ENCODE measurements at places on chromosomes 5 and 9. TPM values are rescaled to one million over a fixed set of nuclear protein-coding genes. Genes with fewer than 3 reads are reported as not detected.

Gene CCL27
- not detected for total RNA-seq

Gene MZB1
- not detected for total RNA-seq

- H3K36me3 ChIP-seq: peaks cover 21% of the 10 kb centered on the region
- H3K27me3 ChIP-seq: no peaks in the 10 kb centered on the region
- H3K27ac ChIP-seq: no peak overlapping the region
- DNase-seq: no peak
- H3K4me3 ChIP-seq: no peak overlapping the region
Measured at GRCh38 chr9:37443566-37443965, 21.1 kb downstream of the GRHPR start.

DNA sequence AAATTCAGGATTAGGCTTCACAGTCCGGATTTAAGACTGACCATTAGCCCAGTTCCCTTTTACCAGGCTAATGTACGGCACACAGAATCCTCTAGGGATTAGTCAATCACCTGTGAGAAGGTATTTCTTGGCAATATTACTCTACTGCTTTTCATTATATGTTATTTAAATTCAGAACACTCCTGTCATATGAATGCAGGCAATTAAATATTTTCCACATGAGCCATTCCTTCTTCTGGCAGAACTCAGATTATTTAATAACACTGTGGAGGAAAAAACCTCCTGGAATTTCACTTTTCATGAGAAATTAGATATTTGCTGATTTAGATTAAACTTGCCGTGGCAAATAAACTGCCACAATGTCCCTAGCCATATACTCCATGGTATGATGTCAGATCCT, 1357.5 kb upstream of the C9orf72 start:
- H3K27ac ChIP-seq: no peak overlapping the region
- no peak for DNase-seq
- no peaks in the 10 kb centered on the region for H3K27me3 ChIP-seq
- no peaks in the 10 kb centered on the region for H3K36me3 ChIP-seq

DNA sequence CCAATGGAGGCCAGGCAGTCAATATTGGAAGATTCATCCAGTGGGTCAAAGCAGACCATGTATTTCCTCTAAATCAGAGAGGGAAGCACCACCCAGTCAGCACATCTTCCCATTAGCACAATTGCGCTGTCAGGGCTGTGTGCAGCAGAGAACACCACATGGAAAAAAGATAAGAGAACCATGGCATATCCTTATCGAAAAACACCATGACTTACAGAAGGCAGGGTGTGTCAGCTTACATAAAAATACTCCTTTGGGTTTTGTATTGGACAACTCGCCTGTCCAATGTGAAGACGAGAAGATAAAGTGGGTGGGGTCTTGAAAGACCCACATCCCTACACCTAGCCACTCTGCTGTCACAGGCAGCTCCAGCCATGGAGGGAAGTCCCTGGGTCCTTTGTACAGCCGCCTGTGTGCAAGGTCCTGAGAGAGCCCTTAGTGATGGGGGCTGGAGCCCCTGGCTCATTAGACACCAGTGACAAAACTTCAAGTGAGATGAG, 71.9 kb upstream of the SPATA31E1 start:
- no peak for DNase-seq
- H3K4me3 ChIP-seq: no peak overlapping the region
- H3K27me3 ChIP-seq: no peaks in the 10 kb centered on the region
- peaks cover 11% of the 10 kb centered on the region for H3K4me1 ChIP-seq
- no peaks in the 10 kb centered on the region for H3K36me3 ChIP-seq

DNA sequence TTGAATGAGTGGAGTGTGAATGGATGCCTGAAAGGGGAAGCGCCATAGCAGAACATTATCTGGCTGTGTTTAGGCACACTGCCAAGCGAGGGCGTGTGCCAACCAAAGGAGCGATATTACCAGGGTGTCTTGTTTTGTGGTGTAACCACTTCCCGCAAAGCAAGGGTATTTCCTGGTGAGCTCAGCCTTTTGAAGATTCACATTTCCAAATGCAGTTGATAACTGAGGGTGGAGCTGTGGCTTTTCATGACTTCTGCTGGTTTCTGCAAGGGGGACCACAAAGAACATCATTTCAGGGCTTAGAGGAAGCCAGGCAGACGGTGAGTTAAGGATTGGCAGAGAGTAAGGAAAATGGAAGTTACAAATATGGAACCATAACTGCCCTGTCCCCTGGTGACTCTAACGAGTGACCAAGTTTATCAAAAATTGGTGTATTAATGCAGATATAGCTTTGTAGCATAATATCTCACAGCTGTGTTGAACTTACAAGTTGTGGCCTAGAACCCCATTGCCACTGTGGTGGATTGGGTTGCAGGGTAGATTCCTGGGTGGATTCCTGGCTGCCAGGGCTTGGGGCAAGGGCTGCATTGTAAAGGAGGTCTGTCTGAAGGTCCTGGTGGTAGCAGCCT, 71.4 kb downstream of the RALGPS1 start:
- no peak overlapping the region for H3K27ac ChIP-seq
- H3K36me3 ChIP-seq: no peaks in the 10 kb centered on the region
- H3K4me3 ChIP-seq: no peak overlapping the region
- peaks cover 13% of the 10 kb centered on the region for H3K4me1 ChIP-seq
- H3K27me3 ChIP-seq: peaks cover 16% of the 10 kb centered on the region
